ENCODE measurements at places on chromosomes 7 and 10.

- DNase-seq, result no peak
Measured at GRCh38 chr10:66572700-66573099, 353.1 kb upstream of the LRRTM3 start.

DNA sequence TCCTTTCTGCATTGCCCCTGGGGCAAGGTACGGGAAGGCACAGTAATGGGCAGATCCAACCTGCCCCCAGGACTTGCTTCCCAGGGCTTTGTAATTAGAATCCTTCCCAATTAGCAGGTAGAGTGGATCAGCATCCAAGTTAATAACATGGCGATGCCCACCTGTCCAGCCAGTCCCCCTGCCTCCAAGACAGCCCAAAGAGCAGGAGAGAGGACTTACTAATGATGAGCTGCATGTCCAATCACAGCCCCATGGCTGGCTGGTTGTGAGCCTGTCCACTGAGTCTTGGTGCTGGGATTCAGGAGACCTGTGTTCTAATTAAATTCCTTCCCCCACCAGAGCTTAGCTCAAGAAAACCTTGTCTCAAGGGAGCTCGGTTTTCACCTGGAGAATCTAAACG, 49.0 kb downstream of the RPS24 start:
- DNase-seq, result no peak

DNA sequence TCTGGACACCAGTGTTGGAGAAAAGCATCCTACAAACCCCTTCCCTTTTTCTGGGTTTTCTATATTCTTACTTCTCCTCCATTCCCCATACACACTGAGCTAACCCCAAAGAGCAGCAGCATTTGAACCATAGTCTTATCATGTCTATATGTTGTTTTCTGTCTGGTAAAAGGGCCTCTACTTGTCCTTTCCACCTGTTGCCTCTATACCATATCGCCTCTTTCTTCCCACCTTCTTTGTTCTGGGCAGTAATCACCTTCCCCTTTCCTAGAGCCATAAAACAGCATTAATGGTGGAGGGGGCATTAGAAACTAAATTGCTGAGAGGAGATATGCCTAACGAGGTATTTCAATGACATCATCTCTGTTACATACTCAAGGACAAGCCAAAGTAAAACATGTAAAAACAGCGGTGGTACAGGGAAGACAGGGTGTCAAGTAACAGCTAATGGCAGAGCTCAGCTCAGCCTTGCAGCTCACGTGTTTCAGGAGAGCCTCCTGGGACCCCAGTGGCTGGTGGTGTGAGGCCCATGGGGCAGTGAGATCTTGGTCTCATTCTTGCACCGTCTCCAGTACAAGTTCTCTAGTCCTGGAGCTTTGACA, 20.6 kb downstream of the NPY start:
- DNase-seq, result no peak

DNA sequence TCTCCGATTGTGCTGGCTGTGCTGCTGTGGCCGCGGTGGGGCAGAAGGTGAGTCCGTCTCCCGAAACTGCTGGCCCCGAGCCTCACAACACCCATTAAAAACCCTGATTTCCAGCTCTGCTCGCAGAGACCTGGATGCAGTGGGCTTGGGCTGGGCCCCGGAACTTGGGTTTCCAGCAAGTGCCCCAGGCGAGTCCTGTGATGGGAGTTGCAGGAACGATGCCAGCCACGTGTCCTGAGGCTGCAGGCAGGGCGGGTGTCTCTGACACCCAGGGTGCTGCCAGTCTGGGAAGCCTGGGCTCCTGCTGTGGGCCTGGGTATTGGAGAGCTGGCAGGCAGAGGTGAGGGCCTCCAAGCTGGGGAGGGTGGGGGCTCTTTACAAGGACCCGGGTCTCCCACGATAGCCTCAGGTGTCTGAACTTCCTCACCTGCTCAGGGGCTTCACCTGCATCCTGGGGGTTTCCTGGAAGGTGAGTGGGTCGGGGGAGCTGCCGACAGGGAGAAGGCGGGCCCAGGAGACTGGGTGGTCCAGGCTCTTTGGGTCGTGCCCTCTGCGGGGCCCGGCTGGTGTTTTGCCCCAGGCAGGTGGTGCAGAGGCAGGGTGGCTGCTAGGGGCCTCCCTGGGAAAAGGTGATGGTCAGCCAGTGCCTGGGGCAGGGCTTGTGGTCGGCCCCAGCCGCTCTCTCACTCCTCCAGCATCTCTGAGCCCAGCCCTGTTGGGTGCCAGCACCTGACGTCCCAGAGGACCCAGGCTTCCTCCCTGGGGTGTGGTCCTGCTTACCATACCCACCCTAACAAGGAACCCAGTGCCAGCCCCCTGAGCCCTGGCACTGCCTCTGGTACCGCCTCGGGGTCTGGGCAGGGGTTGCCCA, 180.3 kb downstream of the DNAJB6 start:
- no peak for DNase-seq

- DNase-seq, result no peak
Measured at GRCh38 chr10:12788277-12788676, 213.2 kb downstream of the CCDC3 start.

DNA sequence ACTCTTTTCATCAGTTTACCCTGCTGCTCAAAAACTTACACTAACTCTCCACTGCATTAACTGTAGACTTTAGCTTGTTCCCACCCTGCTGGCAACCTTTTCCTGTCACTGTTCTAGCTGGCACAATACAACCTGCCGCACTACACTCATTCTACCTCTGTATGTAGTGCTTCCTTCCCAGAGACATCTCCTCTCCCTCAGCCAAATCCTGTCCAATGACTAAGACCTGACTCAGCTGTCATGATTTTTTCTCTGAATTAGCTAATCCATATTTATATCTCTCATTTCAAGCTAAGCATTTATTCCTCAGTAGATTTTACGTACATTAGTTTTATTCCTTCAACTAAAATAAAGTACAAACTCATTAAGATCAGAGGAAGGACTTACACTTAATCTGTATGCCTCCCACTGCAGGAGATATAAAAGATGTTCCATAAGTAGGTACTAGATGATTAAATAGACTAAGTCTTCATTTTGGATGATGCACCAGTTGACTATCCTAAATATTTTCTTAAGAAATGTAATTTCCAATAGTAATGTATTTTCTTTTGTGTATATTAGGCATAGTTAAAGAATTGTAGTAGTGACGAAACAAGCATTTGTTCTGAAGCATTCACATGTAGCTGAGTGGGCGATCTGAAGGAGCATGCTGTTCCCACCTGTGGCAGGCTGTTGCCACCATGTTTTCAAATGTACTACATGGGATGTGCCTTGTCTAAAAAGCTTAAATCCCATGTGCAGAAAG, 189.1 kb downstream of the SKAP2 start:
- no peak for DNase-seq
